ENCODE measurements at places on chromosomes 2 and 18. TPM values are rescaled to one million over a fixed set of nuclear protein-coding genes. Genes with fewer than 3 reads are reported as not detected.

- no peak for DNase-seq
These were observed 127.5 kb downstream of the RDH14 start for GRCh38 chr2:18432999-18433398.

DNA sequence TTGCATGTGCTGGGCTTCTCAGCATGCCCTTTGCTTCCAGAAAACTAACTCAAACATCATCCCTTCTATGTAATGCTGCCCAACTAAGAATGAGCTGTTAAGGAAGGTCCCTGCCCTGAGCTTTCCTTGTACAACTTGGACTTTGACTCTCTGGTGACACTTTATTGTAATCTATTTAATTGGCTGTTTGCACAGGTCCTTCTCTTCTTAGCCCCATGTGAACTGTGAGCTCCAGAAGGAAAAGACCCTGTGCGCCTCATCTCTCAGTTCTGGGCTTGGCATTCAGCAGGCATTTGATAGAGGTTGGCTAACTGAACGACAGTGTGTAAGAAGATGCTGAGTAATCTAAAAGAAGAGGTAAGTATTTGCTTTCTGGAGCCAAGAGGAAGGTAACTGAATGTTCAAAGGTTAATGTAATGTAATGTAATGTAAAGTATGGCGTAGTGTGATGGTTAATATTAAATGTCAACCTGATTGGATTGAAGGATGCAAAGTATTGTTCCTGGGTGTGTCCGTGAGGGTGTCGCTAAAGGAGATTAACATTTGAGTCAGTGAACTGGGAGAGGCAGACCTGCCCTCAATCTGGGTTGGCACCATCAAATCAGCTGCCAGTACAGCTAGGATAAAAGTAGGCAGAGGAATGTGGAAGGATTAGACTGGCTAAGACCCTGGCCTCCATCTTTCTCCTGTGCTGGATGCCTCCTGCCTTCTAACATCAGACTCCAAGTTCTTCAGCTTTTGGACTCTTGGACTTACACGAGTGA lies 60.8 kb upstream of the CCDC195 start:
- no peak for DNase-seq

GRCh38 chr2:174722942-174723592 lies 41.2 kb downstream of the CHRNA1 start:
- DNase-seq, result no peak

DNA sequence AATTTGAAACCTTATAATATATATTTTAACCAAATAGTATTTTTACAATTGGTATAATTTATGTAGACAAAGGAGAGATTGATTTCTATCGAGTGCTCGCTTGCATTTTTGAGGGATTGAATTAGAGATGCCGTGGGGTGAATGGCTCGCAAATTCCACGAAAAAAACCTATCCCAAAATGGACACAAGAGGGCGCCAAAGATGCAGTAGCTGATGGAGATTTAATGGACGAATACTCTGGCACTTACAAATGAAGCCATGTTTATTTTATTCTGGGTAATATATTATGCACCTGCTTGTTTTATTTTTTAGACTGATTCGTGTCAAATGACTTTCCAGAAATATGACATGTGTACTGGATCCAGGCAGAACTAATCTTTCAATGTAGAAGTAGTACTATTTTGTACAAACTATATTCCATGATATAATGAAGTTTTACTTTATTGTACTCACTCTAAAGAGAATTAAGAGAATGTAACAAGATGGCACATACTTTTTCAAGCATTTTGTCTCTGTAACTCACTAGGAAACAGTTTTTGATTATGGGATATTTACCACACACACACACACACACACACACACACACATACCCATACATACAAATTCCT lies 505.4 kb downstream of the PLCL1 start:
- DNase-seq, result peak; percentile 64

- no peak for DNase-seq
These were observed 232.5 kb downstream of the TDRD15 start for GRCh38 chr2:21356086-21356856.

DNA sequence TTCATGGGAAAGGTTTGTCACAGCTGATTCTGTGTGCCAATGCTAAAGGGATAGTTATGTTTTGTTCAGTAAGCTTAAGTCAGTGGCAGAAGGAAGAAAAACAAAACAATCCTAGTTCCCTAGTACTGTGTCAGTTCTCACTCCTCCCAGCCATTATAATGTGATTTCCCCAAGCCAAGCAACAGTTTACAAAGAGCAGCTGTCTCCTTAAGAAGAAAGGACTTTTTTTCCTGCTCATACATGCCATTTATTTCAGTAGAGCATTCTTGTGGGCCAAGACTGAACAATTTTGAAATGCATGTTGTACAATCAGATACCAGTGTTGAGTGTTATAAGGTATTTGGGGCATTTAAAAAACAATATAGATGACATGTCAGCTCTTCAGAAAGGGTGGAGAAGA lies 52.1 kb downstream of the NEMP2 start:
- DNase-seq, result no peak

GRCh38 chr18:56386856-56387255 lies 251.5 kb downstream of the TXNL1 start:
- no peak for DNase-seq

GRCh38 chr2:60839126-60839813 lies 42.1 kb upstream of the REL start:
- no peak for DNase-seq

- DNase-seq, result no peak
These were observed 77.0 kb downstream of the PDCL3 start for GRCh38 chr2:100639588-100640390.

DNA sequence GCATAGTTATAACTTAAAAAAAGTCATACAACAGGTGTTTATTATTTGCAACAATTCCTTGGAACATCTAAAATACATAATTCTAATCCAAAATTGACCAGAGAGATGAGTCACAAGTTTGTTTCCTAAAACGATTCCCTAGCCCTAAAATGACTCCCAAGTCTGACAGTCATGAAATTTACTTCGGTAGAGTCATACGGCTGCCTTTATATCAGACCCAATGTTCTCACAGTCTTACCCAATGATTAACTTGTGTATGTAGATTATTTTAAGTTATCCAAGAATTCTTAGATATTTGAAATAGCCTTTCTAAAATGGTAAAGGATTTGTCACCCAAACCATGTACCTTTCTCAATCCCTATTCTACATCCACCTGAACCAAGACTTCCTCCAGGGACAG lies 174.9 kb downstream of the LAMA1 start:
- no peak for DNase-seq

GRCh38 chr2:225069477-225069876 lies 27.2 kb upstream of the DOCK10 start:
- no peak for DNase-seq

DNA sequence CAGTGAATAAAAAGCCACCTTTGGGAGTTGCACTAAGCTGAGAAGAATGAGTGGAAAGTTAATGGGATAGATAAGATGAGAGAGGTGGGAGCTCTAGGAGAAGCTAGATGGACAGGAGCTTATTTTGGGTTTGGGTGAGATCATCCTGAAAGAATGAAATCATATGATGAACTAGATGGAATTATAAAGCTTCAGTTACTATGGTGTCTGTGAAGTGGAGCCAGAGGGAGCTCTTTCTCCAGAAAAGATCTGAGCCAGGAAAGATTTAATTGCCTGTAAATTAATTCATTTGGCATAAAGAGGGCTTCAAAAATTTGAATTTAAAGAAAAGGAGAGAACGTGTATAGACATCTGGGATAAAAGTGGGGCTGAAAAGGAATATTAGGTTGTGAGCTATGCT lies 10.3 kb downstream of the DNAH6 start:
- DNase-seq, result no peak

DNA sequence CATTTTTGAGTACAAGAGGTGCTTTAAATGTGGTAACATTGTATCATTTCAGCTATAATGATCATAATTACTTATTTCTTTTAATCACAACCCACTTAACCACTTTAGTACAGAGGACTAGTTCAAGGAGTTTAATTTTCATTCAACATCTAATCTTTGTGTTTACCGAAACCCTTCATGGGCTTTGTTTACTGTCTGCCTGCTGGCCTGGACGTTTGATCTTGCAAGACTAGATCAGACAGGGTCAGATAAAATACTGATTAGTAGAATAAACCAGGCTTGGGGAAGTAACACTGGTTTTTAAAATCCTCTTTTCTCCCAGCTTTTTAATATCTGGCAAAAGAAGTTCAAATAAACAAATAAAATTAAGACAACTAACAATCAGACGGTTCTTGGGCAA lies 93.6 kb downstream of the SATB2 start:
- DNase-seq, result no peak

- DNase-seq, result no peak
These were observed 53.5 kb downstream of the ATP8B1 start for GRCh38 chr18:57749604-57749970.

DNA sequence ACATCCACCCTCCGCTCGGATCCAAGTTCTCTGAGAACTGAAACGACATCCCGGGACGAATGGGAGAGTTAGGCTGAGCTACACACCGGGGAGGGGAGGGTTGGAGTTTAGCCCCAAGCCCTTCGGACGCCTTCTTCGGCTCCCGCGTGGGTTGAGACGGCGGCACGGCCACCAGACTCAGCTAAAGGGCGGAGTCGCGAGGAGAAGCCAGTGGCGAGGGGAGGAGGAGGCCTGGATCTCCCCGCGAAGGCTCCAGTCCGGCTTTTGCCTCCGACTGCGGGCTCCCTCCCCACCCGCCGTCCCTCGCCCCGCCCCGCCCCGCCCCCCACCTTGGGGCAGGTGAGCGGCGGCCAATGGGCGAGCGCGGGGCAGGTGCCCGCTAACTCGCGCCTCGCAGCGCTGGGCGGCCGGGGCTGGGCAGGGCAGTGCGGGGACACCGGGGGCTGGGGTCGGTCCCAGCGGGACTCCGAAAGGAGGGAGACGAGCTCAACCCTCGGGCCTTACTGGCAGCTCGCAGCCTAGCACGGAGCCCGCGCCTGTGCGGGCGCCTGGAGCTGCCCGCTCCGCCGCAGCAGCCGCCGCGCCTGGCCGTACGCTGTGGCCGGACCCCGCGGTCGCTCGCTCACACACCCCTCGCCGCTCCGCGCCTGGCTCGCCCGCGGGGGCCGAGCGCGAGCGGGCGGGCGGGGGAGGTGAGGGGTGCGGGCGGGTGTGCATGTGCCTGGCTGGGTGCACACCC lies at the start of gene EMX1:
Gene EMX1, plus strand, starts transcription at position 382 of the 739 bp plus-strand sequence. Its CDS starts 334 bp downstream, at position 716.
- DNase-seq, result peak; percentile 42

GRCh38 chr2:191951376-191951775 lies 104.5 kb upstream of the CAVIN2 start:
- no peak for DNase-seq

DNA sequence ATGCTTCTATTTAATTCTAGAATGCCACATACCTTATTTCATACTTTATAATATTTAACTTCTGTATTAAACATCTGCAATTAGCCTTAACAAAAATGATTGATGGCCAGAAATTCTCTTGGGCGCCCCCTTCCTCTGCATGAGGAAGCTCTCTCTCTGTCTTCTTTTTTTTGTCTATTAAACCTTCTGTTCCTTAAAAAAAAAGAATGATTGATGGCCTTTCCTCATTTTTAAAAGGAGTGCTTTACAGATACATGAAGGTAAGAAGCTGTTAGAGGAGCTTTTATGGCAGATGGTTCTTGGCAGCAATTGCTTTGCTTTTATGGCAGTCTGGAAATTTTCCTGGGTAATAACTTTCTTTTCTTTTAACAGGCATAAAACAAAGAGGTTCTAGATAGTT lies 526.9 kb downstream of the SLC4A3 start:
- no peak for DNase-seq

DNA sequence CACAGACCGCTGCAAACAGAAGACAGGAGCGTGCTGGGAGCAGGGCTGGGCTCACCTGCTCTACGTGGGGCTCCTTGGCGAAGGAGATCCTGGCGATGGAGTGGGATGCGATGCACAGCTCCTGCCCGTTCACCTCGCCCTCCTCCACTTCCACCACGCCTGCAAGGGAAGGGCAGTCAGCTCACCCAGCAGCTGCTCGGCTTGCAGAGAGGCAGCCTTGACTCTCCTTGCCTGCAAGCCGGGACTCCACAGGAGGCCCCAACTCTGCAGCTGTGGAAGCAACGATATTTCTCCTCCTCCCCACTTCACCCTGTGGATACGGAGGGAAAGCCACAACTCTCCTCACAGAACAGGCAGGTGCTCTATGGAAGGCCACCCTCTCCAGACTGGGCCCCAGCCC lies 35.1 kb downstream of the THAP4 start:
- DNase-seq, result no peak

GRCh38 chr18:25832001-25832604 lies 258.3 kb downstream of the SS18 start:
- DNase-seq, result no peak

DNA sequence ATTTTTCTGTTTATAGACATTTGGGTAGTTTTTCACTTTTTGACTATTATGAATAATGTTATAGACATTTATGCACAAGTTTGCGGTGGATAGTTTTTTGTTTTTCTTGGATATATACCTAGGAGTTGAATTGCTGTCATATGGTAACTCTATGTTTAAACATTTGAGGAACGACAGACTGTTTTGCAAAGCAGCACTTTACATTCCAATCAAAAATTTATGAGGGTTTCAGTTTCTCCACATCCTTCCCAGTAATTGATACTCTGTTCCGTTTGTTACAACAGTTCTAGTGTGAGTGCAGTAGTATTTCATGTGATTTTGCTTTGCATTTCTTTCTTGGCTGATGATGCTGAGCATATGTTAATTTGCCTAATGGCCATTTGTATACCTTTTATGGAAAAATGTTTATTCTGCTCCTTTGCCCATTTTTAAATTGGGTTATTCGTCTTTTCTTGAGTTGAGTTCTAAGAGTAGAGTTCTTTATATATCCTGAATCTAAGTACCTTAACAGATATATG lies 617.3 kb upstream of the LRATD1 start:
- no peak for DNase-seq

Gene KCNG2
- not detected for total RNA-seq

Gene MDH1B
- total RNA-seq, result 0.32 TPM

Gene DSC3
- not detected for total RNA-seq

Gene CAVIN2
- total RNA-seq, result not detected

Gene COL4A4
- not detected for total RNA-seq

Gene NLRC4
- 0.07 TPM for total RNA-seq

All from activated CD8-positive, alpha-beta memory T cell treated with anti-CD3 and anti-CD28 coated beads, Interleukin-2, amount 10 ng/mL, durations not matched to agents 7 days and 5 days (primary cell).